Activated CD4-positive, alpha-beta T cell treated with anti-CD3 and anti-CD28 coated beads for 36 hours (primary cell): ENCODE measurements at places on chromosomes 3 and 15. TPM values are rescaled to one million over a fixed set of nuclear protein-coding genes. Genes with fewer than 3 reads are reported as not detected.

SPINK8 gene
- total RNA-seq = not detected

SOX2 gene
- not detected for total RNA-seq

LEKR1 gene
- total RNA-seq = 0.53 TPM

MAN2A2 gene
- 76.6 TPM for total RNA-seq

SH2D7 gene
- not detected for total RNA-seq

CD200 gene
- total RNA-seq = 42.3 TPM

CHRNA5 gene
- total RNA-seq = 6.5 TPM

GRCh38 chr15:26807517-26808427, 34.9 kb upstream of the GABRB3 start:
- no peak for DNase-seq

DNA sequence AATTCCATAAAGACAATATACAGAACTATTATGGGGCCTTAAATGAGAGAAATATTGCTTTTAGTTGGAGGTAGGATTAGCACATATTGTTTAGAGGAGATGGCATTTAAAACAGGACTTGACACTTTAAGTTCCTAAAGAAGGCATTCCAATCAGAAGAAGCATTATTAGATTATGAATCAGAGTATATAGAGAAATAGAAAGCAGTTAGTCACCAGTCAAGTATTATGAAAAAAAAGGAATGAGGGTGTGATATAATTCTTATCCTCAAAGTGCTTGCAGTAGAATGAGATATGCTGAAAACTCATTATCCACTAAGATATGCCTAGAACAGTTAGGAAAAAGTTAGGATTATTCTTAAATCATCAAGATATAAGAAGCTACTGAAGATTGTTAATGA, 456.2 kb downstream of the ZNF385D start:
- no peak for DNase-seq

DNA sequence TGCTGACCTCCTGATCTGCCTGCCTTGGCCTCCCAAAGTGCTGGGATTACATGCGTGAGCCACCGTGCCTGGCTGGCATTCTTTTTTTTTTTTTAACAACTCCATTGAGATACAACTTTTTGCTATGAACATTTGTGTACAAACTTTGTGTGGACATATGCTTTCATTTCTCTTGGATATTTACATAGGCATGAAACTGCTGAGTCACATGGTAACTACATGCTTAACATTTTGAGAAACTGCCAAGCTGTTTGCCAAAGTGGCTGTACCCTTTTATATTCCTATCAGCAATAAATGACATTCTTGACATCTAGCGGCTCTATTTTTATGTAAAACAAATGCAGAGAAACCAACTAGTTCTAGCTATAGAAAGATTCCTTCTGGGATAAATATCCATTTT, 8.7 kb upstream of the YEATS2 start:
- DNase-seq = no peak

DNA sequence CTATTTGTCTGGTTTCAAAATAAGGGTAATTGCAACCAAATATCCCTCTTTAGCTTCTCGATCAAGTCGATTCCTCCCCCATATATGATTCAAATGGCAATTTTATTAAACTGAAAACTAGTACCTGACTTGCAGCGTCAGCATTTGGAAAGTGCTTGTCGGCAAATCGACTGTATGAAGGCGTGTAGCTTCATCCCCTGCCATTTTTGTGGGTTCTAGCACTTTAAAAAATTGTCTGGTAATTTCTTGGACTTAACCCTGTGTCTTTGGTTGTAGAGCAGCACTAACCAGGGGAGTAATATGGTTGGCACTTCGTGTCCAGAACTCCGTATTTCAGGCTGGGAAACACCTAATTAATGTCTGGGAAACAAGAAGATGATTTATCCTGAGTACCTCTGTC, 573 bp downstream of the MME start:
- no peak for DNase-seq

DNA sequence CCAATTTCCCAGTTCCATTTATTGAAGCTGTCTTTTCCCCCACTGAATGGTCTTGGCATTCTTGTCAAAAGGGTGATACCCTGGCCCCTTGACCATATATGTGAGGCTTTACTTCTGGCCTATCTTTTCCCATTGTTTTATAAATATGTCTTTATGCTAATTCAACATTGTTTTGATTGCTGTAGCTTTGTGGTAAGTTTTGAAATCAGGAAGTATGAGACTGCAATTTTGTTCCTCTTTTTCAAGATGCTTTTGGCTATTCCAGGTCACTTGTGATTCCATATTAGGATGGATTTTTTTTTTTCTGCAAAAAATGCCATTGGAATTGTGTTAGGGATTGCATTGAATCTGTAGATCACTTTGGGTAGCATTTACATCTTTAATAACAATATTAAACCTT, 141.2 kb upstream of the MANF start:
- no peak for DNase-seq

DNA sequence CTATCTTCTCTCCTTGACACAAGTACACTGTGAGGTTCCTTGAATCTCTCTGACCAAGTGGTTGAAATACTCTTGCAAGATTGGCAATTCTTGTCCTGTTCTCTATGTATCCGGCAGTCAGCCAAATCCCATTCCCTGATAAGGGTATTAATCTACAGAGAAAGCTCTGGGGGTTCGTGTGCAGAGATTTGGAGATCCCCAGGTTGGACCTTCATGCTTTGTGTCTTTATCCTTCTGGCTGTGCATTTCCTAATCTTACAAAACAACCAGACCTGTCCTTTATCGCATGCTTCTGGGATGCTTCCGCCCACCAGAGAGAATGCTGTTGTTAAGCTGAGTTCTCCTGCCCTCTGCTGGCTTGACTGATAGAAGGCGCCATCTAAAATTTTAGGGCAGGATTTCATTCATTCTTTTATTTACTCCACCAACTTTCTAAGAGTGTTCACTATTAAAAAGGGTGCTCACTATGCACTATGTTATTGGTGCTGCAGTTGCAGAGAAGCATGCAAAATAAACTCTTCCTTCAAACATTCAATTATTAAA, 8.6 kb upstream of the SST start:
- peak; percentile 63 for DNase-seq

- no peak for DNase-seq
Observed at GRCh38 chr3:53823026-53823955, 22.9 kb downstream of the CHDH start.

- no peak for DNase-seq
Observed at GRCh38 chr3:99396651-99397275, 241.6 kb upstream of the COL8A1 start.

DNA sequence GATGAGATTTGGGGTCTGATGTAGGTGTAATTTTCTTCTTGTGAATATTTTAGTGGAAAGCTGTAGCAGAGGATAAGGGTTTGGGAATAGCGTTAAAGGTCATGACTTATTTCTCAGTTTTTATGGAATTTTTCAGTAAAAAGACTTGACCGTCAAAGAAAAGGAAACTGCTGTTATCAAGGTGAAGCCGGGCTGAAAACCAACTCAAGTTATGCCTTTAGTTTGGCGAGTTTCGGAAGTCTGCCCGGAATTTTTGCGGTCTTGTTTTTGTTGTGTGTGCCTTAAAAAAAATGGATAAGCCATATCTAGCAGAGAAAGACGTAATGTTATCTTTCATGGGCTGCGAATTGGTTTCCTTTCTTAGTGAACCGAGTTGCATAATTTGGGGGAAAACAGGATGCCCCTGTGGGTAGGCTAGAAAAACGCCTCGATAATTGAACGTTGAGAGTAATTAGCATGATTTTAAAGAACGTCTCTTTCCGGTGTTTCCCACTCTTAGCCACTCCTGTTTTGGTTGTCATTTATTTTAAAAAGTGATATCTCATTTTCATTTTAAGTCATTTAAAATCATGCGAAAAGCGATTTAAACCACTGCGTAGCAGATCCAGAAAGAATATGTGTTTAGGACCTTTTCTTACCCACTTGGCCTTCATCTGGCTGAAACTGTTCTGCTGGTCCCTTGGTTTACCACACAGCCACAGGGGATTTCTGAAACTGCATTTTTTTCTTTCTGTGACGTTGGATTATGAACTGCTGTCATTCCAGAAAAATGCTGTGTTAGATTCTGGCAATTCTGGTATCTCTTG, 1.1 kb downstream of the NFKBIZ start:
- peak; percentile 77 for DNase-seq

- DNase-seq = no peak
Observed at GRCh38 chr3:81565041-81565440, 196.4 kb downstream of the GBE1 start.

GRCh38 chr3:46656778-46657556, 36.5 kb downstream of the ALS2CL start:
- DNase-seq = no peak

GRCh38 chr3:10547841-10548783, 42.7 kb upstream of the ATP2B2 start:
- DNase-seq = no peak

GRCh38 chr3:14862661-14863230, 44.0 kb downstream of the FGD5 start:
- no peak for DNase-seq

GRCh38 chr3:46154311-46154710, 53.8 kb downstream of the CCR1 start:
- no peak for DNase-seq

DNA sequence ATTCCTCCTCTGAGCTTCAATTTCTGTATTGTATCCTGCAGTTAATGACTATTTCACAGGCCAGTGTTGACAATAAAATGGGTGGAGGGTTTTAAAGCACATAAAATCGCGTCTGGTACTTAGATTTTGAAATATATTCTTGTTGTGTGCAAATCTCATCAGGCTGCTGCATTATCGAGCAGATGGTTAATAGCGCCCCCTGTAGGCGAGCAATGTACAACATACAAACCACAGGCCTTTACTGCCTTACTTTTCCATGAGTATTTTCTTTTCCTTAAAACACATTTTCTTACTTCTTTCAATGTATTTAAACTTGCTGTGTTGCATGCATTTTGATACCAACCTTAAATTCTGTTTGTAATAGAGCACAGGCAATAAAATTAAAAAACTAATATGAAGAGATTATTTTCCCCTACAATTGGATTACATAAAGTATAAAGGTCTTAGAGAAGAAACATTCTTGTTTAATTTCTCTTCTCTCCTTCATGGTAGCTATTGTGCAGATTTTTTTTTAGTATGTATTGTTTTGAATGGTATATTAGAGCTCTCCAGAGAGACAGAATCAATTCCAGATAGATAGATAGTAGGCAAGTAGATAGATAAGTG, 608.4 kb downstream of the CADM2 start:
- DNase-seq = peak; percentile 68

- DNase-seq = no peak
Observed at GRCh38 chr3:106529738-106530137, 660.9 kb upstream of the CBLB start.

- no peak for DNase-seq
Observed at GRCh38 chr15:49428409-49429095, 5.5 kb downstream of the FGF7 start.

GRCh38 chr3:4583416-4583815, 90.3 kb downstream of the ITPR1 start:
- no peak for DNase-seq

GRCh38 chr3:57126244-57126643, 38.9 kb downstream of the IL17RD start:
- DNase-seq = no peak

DNA sequence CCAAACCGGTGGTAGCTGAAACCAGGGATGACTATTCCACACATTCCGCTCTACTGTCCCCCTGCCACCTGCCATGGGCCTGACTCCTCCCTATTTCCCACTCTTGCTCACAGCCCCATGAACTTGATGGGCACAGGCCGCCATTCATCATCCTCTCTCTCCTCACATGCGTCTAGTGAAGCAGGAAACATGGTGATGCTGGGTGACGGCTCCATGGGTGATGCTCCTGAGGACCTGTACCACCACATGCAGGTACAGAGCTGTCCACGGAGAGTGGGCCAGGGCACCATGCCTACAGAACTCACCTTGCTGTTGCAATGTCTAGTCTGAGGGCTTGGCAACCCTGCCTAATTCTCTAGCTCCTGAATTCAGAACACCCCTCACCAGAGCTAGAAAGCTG, 23.3 kb upstream of the MANF start:
- no peak for DNase-seq

DNA sequence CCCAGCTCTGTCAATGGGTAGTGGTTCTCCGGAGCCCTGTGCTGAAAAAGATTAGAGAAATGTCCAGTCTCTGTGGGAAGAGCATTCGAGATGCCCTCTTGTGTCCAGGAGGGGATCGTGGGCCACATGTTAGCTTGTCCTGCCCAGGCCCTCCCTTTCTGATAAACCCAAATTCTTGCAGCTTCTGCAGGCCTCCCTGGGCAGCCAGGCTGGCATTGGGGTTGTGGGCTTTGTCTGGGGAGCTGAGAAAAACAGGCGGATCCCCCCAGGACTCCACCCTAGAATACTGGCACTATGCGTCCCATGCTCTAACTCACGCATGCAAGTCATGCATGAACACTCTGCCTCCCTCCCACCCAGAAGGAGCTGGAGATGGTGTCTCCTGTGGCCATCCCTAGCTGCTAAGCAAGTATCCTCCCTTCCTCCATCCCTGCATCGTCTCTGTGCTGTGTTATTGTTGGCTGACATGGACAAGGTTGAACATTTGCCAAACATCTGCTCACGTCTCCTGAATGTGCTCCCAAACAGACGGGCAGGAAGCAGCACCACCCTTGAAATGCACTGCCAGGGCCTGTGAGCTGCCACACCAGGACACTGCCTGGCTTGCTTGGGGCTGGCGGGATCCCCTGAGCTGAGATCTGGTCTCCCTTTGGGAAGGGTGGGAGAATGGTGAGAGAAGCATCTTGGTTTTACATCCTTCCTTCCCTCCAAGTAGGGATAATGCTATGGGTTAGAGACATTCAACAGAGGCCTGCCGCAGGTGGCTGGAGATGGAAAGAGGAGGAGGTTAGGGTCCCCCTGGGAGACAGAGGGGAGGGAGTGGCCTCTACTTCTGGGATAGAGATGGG, 26.5 kb downstream of the CFAP161 start:
- no peak for DNase-seq

DNA sequence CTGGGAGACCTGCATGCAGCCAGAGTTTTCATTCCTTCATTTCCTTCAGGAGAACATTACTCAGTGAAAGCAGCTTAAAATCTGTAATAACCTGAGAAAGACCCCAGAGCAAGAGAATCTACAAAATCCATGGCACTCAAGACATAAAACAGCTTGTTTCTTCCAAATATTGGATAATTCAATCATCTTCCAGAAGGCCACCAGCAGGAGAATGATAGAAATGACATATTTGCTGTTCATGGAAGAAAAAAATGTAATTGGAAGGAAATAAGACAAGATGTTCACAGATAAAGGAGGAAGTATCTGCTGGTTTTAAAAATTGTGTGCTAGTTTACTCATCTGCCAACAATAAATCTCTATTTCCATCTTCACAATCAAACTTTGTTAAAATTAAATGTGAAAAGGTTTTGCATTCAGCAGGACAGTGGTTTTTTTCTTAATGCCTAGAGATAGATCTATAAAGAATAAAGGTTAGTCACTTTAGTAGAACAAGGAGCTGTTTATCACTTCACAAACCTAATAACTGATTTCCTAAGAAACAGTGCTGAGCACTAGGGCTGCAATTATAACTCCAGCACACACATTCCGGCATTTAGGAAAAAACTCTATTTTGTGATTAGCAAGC, 530.8 kb downstream of the NSUN3 start:
- DNase-seq = no peak

GRCh38 chr3:8505621-8506020, 4.0 kb downstream of the LMCD1 start:
- DNase-seq = no peak

GRCh38 chr3:6282918-6283317, 578.0 kb upstream of the GRM7 start:
- no peak for DNase-seq

- DNase-seq = no peak
Observed at GRCh38 chr3:76859596-76859995, 180.3 kb upstream of the ROBO2 start.

GRCh38 chr15:89408372-89409183, 74.0 kb upstream of the POLG start:
- DNase-seq = peak; percentile 30
